Stimulated activated CD4-positive, alpha-beta T cell treated with anti-CD3 and anti-CD28 coated beads, Interleukin-12 subunit alpha, Interleukin-12 subunit beta, amount 100 ng/mL, for 4 hours (primary cell): ENCODE measurements at places on chromosomes 1 and 21.

- no peak for DNase-seq
Observed at GRCh38 chr21:42520628-42521253, 7.1 kb downstream of the SLC37A1 start.

DNA sequence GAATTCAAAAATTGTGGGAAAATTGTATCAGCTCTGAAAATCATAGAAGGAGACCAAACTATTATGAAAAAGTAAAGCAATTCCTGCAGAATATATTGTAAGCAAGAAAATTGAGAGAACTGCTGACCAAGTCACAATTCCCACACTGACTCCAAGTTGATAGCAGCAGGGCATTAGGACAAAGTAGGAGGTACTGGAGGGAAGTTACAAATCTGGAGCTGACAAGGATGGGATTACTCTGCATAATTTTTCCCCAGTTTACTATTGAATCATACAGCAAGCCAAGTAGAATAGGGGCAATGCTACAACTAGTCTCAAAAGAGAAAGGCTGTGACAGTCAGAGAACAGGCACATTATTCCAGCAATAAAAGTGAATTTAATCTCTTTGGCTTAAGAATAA is 161.3 kb upstream of the USP25 start:
- DNase-seq = no peak

DNA sequence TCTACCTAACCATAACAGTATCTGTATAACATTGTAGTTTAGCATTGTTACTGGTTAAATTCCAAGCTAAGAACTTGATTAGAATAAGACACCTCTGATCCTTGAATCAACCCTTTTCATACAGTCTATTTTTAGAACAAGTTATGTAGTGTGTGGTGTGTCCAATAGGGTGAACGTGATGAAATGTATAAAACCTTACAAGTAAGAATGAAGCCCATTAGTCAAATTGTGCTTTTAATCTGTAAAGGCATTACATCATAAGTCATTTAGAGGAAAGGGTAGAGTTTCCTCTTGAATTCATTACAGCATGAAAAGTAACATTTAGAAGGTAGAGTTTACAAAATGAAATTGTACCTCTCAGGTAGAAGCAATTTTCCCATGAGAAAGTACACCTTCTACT is 479.2 kb downstream of the LTN1 start:
- DNase-seq = no peak

DNA sequence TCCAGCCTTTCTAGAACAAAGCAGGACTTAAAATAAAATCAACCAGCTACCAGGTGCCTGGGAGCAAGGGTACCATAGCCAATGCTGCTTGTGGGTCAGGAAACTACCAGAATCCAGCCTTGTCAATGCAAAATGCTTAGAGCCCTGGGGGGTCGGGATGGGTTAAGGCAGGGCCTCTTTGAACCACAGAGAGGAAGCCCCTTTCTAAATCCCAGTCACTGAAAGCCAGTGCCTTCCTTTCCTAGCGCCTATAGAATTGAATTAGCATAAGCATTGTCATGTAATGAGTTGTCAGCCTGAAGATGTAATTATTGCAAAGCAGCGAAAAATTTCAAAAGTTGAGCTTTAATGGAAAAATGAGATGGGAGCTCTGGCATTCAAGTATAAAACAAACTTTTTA is 176.6 kb upstream of the DAB1 start:
- DNase-seq = no peak

DNA sequence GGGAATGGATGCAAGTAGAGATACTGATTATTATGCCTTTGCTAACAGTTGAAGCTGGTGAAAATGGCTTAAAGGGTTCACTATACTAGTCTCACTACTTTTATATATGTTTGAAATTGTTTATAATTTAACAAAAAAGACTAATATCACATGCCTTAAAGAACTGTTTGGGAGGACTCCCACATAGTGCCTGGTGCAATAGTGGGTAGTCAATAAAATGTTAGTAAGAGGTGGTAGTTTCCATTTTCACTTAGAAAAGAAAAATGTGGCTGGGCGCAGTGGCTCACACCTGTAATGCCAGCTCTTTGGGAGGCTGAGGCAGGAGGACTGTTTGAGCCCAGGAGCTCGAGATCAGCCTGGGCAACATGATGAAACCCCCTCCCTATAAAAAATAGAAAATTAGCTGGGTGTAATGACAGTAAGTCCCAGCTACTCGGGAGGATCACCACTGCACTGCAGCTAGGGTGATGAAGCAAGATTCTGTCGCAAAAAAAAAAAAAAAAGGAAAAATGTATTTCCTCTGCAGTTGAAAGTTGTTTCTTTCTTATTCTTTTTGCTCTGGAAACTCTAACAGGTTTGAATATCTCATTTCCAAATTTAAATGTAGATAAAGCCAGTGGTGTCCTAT is 24.5 kb downstream of the C21orf91 start:
- no peak for DNase-seq

DNA sequence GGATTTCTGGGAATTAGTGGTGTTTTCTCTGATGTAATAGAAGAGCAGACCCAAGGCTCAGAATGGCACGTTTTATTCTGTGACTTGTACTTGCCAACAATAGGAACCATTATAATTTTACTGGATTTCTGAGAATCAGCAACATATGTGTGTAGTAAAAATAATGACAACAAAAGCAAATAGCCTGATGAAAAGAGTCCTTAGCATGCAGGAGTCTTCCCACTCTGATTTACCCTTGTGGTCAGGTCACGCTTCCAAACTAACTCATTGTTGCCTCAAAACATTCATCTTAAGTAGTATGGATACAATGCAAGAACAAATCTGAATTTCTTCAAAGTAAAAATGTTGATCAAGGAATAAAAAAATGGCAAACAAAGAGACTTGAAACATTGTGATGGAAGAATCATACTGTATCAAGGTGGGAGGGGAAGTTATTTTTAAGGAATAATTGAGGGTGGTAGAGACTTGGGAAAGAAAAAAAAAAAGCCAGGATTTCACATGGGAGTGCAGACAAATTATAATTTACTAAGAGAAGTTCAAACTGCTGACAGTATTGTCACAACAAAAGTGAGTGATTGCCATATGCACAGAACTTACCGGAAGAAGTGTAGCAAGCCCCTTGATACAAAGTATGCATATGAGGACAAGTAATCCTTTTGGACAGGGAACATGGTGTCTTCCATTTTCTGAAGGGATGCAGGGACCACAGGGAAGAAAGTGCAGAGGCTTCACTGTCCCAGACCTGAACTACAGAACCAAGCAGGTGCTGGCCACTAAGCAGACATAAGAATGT is 31.2 kb upstream of the RGL1 start:
- DNase-seq = no peak

GRCh38 chr1:75092141-75092540 is 42.0 kb upstream of the LHX8 start:
- no peak for DNase-seq
